AG08395 (cell line): ENCODE measurements at places on chromosomes 1 and 21.

DNA sequence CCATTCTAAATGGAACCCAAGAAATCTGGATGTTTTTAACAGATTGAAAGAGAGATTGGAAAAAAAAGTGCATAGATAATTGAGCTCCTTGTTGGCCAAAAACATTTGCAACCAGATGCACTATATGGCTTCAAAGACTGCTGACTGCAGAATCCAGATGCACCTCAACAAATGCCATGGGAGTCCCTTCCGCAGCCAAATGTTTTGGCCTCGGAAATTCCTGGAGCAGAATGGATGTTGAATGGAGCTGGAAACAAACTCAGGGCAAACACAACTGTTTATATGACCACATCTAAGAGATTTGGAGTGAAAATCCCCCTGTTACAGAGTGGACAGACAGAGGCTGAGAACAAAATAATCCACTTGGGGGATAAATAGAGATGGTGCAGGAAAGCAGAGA is 285.0 kb upstream of the NFIA start:
- DNase-seq, result no peak

DNA sequence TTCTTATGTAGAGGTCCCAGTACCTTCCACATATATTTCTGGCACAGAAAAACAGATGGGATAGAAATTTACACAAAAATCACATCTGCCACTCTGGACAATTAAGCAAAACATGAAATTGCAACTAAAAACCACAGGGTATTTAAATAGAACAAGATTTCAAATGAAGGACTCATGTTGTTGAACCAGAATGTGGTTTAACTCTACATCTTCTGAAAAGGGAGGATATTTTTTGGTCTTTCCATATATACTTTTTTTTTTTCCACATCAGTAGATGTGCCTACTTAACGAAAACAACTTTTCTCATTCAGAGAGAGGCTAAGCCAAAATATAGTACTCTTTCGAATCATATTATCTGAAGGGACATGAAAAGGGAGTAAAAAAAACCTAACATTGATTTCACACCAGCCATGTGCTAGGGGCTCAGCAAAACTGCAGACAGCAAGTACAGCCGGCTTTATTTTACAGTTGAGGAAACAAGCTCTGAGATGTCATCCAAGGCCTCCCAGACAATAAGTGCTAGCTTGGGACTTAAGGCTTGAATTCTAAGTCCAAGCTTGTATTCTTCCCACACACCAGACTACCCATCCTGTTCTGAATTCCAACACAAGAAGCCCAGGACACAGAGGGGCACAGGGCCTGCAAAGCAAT is 208.9 kb downstream of the PBX1 start:
- DNase-seq, result no peak

GRCh38 chr1:223709598-223709997 is 2.7 kb upstream of the CAPN2 start:
- no peak for DNase-seq

- DNase-seq, result peak; percentile 97
These were observed 116.8 kb downstream of the TOMM20 start for GRCh38 chr1:235011599-235012435.

DNA sequence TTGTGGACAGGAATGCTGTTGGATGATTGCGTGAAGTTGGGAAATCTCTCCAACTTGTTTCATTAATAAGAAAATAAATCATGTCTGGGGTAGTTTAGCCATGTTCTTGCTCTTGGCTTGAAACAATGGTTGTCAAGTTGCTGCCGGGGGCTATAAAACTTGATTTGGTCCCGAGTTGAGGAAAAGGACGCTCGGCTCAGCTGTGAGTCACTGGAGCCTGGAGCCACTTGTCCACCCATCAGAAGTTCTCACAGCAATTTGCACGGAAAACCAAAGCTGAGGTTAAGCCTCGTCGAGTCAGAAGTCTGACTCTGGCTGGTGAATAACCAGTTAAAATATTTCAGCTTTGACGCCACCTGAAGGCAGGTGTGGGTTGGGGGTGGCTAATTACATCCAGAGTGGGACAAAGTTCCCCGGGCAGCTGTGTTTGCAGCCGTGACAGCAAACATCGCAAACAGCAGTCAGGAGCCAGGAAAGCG is 19.7 kb upstream of the RIPK4 start:
- DNase-seq, result peak; percentile 94

DNA sequence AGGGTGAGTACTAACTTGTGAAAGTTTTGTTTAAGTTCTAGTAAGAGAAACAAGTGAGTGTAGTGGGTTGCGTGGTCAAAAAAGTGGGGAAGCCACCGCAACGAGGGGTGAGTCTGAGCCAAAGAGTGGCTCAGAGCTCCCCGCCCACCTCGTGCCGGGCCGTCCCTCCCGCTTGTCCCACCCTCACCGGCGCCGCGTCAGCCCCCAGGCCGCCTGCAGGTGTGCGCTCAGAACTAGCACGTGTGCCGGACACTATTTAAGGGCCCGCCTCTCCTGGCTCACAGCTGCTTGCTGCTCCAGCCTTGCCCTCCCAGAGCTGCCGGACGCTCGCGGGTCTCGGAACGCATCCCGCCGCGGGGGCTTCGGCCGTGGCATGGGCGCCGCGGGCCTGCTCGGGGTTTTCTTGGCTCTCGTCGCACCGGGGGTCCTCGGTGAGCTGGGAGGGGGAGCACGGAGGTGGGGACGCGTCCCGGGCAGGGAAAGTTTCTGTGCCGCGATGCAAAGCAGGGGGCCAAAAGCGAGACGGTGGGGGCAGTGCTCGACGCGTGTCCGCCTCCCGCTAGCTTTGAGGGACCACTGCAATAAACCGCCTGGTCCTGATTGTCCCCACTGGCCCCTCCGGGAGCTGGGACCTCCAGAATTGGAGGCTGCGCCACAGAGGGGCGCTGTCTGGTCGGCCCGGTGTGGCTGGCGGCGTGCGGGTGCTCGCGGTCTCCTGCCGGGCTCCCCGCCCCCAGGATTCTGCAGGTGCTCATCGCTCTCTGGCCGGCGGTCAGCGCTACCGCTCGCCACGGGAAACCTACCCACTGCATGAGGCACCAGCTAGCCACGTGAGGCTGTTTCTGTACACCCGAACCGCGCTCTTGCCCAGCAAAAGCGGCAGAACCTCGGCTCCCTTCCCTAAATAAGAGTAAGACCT is at the start of gene CR2:
Gene CR2, plus strand, starts transcription at position 283 of the 919 bp plus-strand sequence. Its CDS starts 91 bp downstream, at position 374.
- DNase-seq, result no peak

GRCh38 chr1:25113731-25114130 is 118.6 kb downstream of the SYF2 start:
- DNase-seq, result no peak

DNA sequence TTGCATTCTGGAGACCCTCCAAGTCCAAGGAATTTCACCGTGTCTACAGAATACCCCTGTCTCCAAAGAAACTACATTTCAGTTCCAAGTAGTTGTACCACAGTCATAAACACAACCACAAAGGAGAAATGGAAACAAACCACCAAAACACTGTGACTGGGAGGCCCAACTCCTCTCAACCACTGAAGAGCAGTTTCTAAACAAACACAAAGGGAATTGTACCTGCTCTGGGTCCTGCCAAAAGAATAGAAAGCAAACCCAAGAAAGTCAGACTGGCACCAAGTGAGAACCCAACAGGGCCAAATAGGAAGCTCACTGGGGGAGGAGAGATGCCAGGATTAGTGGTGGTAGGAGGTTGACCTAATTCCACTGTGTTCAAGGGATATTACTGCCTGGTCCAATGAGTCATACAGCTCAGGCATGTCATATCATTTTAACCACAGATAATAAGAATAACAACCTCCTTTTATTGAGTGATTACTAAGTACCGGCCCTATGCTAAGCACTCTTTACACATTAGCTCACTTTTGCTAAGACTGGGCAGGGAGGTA is 123.9 kb upstream of the PPP2R5A start:
- peak; percentile 88 for DNase-seq

DNA sequence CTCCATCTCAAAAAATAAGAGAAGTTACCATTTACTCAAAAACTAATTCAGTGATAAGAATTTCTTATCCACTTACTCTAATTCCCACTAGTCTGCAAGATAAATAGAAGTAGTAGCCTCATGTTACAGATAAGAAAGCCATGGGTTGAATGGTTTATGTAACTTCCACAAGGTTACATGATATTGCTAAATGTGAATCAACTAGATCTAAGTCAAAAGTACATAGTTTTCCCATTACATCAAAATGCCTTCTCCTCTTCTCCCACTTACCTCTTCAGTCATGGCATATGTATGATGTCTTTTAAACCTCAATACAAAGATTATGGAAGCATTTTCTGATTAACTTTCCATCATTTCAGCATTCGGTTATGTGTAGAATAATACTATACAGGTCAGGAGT is 108.5 kb downstream of the ASH1L start:
- DNase-seq, result no peak

GRCh38 chr1:206739411-206740076 is 31.0 kb upstream of the IL19 start:
- no peak for DNase-seq
